NCI-H2227 treated with DMSO at 0.1 percent for 48 hours (cell line): ENCODE measurements at places on chromosomes 12 and 14.

DNA sequence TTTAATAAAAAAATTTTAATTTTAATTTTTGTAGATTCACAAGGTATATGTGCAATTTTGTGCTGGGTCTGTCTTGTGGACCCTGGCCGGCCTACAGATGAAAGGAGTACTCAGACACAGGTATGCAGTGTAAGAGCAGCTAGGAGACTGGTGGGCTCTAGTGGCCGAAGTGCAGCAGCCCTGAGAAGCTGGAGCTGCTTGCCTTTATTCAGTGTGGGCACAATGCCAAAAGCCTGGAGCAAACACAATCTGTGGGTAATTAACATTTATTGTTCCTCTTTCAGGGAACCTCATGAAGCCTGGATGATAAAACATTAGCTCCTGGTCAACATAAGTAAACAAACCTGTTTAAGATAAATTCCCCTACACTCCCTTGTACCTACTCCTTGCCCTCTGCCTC lies 135.7 kb upstream of the SEL1L start:
- DNase-seq, result no peak

- DNase-seq, result no peak
These were observed 364.8 kb downstream of the TMEM121 start for GRCh38 chr14:105891221-105891602.

DNA sequence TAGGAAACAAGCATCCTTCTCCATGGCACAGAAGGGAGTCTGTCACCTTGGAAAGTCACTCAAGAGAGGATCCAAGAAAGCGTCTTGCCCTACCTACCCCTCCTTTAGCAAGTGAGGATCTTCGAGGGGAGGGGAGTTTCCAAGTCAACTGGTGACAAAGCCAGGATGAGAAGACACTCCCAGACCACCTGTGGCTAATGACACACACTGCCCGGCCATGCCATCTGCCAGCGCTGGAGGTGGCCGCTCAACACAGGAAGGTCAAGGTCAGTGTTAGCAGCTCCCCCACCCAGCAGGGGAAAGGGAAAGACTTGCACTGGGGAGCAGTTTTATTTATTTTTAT lies 41.3 kb downstream of the ELK3 start:
- DNase-seq, result no peak

DNA sequence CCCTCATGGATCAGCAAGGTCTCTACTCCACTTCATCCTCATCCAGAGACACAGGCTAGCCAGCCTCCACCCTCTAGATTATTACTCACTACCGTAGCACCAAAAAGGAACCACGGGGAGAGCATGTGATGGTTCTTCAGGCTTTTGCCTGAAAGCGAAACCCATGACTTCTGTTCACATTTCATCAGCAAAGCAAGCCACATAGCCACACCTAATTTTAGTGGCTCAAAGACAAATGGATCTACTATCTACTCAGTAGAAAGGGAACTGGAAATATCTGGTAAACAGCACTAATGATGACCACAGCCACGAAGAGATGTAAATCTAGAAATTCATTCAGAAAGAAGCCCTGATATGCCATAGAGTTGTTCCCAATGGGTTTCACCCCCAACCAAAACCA lies 51.4 kb downstream of the VCPKMT start:
- no peak for DNase-seq

- no peak for DNase-seq
These were observed 134.4 kb downstream of the GXYLT1 start for GRCh38 chr12:42010257-42010656.
